Amniotic epithelial cell (primary cell): ENCODE measurements at places on chromosomes 16 and 17.

DNA sequence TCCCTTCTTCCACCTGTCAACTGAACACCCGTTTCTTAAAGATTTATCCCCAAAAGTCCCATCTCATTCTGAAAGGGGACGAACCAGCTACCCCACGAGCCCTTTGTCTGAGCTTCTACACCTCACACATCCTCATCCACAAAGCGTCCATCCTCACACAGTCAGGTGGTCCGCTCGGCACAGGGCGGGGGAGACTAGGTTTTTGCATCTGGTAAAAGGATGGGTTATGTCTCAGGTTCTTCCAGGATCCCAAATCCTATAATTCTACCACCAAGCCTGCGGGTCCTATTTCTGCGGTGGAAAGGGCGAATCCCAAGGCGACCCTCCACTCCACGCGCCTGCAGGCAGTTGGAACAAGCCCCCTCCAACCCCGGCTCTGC, 458 bp downstream of the GFOD2 start:
- no peak for DNase-seq

DNA sequence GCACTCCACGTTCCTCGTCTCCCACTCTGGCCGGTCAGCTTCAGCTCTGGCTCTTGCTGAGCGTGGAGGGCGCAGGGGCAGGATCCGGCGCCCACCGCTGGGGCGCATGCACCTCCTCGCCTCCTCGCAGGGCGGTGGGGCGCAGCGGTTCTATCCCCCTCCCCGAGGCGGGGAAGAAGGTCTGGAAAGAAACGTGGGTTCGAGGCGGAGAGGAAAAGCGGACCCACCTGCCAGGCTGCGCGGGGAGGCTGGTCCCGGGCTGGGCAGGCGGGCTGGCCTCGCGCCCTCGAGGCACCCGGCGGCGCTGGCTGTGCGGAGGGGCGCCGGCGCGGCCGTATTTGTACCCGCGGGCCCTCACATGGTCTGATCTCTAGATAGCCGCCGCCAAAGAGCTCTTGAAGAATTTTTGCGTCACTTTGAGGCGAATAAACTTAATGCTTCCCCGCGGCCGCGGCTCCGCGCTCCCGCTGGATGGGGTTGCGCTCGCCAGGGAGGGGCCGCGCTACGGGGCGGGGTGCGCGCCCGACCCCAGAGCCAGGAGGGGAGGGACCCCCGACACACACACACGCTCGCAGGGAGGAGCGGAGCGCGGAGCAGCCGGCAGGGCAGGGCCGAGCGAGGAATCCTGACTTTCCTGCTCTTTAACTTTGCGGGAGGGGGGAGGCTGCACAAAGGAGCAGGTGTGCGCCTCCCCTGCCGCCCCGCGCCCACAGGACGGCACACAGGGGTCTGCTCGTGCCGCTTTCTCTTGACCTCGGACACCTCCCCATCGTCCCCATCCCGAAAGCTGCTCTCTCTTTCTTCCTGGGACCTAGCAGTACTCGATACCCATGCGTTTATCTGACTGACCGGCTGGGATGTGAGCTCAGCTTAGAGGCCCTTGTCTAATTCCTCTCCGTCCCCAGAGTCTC, at the start of gene SLC6A4:
Gene SLC6A4 (minus strand): TSS at position 312 of the 911 bp plus-strand sequence. CDS start 13,739 bp downstream, outside the sequence.
- DNase-seq, result no peak

DNA sequence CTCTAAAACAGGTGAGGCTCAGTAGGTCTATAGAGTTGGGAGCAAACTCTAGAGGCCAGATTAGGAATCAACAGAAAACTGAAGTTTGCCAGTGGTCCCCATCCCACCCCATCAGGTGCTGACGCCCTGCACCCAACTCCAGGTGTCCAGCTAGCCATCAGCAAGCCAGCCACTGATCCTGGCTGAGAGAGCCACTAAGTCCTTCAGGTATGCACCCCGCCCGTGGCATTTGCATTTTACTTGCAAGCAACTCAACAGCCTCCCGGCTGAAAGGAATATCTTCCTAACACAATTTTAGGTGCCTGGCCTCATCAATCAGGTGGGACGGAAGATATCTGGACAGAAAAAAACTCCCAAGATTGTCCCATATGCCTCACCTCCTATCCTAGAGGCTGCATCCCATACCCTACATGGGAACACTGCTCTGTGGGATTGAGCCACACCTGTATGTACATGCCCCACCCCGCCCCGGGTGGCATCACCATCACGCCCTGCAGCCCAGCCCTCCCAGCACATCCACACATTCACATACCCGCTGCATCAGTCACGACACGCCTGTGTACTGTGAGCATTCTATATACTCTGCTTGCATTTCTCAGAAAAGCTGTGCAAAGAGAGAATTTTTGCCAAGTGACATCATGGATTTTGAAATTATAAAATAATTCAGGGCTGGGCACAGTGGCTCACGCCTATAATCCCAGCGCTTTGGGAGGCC, 8.3 kb downstream of the OTOP3 start:
- peak; percentile 6 for DNase-seq

DNA sequence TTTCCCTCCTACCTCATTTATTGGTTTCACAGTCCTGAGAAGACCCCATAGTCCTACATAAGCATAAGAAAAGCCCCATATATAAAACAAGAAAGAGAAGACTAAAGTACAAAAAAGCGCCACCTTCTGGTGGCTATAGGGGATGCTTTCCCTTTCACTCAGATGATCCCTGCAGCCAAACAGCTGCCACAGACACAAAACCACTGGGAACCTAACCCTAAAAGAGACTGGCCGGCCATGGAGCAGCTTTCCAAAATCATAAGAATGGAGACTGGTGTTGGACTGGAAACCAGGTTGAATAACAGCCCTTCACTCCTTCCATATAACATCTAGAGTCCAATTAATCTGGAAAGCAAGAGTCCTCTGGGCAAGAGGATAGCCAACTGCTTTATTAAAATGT, 11.4 kb downstream of the DYNC1LI2 start:
- peak; percentile 31 for DNase-seq

- DNase-seq, result no peak
These were observed 128.9 kb upstream of the GOT2 start for GRCh38 chr16:58863042-58863441.

GRCh38 chr16:87669672-87670071, 67.4 kb downstream of the JPH3 start:
- DNase-seq, result no peak

DNA sequence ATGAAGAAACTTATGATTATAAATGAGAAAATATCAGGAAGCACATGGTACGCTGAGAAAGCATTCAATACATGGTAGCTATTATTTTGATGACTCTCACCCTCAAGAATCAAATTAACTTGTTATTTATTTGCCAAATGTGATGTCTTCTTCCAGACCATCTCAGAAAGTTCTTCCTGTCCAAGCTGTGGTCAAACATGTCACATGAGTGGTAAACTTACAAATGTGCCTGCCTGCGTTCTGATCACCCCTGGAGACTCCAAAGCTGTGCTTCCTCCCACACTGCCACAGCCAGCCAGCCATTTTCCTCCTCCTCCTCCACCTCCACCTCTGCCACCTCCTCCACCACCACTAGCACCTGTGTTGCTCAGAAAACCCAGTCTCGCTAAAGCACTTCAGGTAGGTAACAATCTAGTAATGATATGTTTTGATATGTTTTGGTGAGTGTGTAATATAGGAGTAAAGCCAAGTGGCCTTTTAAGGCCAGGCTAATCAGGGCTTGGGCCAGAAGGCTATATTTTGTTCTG, 16.4 kb upstream of the SMG8 start:
- DNase-seq, result no peak

GRCh38 chr17:18094409-18094807, 6.7 kb downstream of the DRG2 start:
- DNase-seq, result no peak

DNA sequence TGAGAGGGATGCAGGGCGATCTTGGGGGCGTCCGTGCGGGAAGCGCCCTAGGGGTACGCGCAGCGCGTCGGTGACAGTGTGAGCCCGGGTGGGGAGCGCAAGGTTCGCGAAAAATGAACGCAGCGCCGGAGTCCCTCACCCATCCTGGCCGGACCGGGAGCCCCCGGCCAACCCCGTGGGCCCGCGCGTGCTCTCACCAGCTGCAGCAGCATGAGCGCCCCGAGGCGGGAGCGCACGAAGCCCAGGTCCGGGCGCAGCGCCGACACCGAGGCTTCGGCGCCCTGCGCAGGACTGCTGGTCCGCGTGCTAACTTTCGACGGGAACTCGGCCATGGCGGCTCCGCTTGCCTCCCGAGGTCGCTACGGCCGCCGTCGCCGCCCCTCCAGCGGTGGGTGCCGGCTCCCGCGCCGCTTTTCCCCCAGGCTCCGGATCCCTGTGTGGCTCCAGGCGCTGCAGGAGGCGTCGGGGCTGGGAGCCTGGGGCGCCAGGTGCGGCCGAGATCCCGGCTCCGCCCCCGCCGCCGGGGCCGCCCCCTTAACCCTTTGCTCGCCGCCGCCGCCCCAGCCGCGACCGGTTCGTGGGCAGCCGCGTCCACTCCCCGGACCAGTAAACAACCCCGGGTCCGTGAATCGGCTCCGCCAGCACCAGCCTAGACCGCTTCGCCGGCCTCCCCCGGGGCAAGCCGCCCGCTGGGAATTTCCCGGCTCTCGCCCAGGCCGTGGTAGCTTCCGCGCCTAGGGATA, at the start of gene PLLP:
Gene PLLP (minus strand): TSS at position 464 of the 743 bp plus-strand sequence. CDS start 132 bp downstream, at position 332.
- DNase-seq, result peak; percentile 45

- peak; percentile 9 for DNase-seq
These were observed 189.9 kb downstream of the AATF start for GRCh38 chr17:37138571-37139120.

- DNase-seq, result no peak
These were observed 1.4 kb downstream of the CBFB start for GRCh38 chr16:67030221-67030962.

DNA sequence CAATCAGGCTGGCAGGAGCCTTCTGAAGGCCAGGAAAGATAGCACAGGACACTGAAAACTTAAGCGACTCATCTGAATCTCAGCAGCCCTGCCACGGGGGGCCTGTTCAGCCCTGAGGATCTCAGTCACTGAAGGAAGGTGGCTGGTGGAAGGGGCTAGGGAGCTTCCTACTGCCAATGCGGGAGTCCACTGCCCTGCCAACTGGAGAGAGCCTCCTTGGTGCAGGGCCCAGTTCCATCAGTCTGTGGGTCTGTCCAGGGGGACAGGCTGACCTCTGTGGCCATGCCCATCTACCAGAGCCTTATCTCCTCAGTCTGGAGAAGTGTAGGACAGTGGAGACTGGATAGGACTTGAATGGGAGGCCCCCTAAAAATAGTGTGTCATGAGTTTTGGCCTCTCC, 1851.6 kb downstream of the TP53TG3F start:
- DNase-seq, result no peak

DNA sequence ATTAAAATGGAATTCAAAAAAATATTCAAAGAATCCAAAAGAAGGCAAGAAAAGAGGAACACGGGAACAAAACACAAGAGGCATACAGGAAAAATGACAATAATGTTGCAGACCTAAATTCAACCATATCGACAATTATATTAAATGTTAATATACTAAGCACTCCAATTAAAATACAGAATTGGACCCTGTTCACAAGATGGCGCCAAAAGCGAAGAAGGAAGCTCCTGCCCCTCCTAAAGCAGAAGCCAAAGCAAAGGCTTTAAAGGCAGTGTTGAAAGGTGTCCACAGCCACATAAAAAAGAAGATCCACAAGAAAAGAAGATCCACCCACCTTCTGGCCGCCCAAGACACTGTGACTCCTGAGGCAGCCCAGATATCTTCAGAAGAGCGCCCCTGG, 6.3 kb upstream of the XAF1 start:
- DNase-seq, result peak; percentile 15

GRCh38 chr17:14950216-14950615, 314.9 kb downstream of the PMP22 start:
- no peak for DNase-seq

DNA sequence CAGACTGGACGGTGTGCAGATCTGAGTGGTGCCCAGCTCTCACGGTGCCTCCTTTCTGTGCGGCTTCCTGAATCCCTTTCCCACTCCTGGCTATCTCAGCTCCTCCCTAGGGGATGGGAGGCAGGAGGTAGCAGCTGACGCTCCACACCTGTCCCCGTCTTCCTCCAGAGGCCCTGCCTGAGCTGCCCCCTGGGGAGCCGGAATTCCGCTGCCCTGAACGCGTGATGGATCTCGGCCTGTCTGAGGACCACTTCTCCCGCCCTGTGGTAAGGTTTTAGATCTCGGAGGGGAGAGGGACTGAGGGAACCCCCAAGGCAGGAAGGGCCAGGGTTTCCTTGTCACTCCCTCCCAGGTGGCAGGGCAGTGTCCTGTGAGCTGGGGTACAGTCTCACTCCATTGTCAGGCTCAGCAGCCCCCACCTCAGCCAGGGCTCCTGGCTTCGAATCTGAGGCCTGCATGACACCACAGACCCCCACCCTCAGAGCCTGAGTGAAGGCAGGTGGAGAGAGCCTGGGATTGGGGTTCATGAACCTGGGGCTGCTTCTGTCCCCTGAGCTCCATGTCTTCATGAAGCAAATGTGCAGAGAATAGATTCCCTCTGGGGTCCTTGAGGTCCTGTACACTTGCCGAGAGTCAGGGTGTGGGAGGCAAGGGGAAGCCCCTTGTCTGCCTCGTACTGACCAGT, 6.6 kb downstream of the DEF8 start:
- no peak for DNase-seq

GRCh38 chr17:27622986-27623385, 8.0 kb upstream of the LGALS9 start:
- no peak for DNase-seq

GRCh38 chr17:72421128-72422092, 300.6 kb downstream of the SOX9 start:
- peak; percentile 87 for DNase-seq

- no peak for DNase-seq
These were observed 17.0 kb downstream of the TNS4 start for GRCh38 chr17:40484285-40484972.

DNA sequence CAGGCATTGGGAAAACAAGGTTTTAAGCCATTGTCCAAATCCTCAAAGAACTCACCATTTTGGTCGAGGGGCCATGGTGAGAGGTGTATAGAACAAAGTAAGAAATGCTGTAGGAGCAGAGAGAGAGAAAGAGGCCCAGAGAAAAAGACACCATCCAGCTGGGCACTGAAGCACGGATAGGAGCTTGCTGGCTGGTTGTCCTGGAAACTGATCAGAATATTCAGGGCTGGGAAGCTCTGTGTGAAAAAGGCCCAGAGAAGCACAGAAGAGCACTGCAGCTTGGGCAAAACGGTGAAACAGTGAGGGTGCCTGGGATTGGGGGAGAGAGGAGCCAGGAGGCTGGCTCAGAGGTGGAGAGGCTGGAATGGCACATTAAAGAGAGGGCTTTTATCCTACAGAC, 16.5 kb downstream of the HS3ST3B1 start:
- DNase-seq, result no peak

DNA sequence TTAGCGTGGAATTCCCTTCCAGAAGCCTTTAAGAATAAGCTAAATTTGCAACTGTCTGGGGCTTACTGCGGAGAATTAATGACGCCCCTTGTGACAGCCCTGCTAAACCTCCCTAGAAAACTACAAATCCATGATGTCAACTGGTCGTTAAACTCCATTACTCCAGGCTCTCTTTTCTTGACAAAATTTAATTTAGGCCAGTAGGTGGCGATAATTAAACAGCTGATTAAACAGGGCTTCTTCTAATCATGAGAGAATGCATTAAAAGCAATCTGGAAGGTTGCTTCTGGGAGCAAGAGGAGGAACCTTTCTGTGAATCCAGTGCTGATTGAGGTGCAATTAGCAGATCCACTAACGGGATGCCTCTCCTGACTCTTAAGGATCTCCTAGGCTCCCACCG, 8.1 kb upstream of the NLRP1 start:
- peak; percentile 42 for DNase-seq

GRCh38 chr16:67357561-67357960, 30.9 kb downstream of the LRRC36 start:
- no peak for DNase-seq

GRCh38 chr17:46045639-46046038, 46.6 kb downstream of the STH start:
- DNase-seq, result peak; percentile 61

GRCh38 chr16:86777381-86777946, 199.1 kb downstream of the FOXL1 start:
- peak; percentile 7 for DNase-seq
